Activated T-cell treated with anti-CD3 and anti-CD28 coated beads for 48 hours (primary cell): ENCODE measurements at places on chromosomes 16 and 17.

- no peak for DNase-seq
Observed at GRCh38 chr16:75105306-75106061, 11.1 kb downstream of the LDHD start.

DNA sequence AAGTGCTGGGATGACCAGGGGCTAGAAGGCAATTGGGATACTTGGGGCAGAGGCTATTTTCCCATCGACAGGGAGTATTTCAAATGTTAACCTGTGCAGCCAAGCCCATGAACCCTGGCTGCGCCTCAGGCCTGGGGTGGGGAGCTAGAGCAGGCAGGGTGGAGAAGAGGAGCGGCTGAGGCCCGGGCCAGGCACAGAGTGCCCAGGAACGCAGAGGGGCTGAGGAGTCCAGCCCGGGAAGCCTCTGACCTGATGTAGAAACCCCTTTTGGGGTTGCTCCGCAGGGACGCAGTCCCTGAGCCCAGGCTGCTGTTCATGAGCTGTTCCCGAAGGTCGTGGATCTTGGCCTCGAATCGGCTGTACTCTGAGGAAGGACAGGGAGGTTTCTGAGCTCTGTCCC lies 16.8 kb upstream of the ASGR1 start:
- DNase-seq: no peak

- no peak for DNase-seq
Observed at GRCh38 chr17:48228720-48229119, 121.2 kb downstream of the SNX11 start.

GRCh38 chr16:10876799-10877341 lies at the start of gene CIITA:
Gene CIITA (plus strand): TSS chr16:10877202. CDS start chr16:10877331, 129 bp downstream.
- peak; percentile 48 for DNase-seq

DNA sequence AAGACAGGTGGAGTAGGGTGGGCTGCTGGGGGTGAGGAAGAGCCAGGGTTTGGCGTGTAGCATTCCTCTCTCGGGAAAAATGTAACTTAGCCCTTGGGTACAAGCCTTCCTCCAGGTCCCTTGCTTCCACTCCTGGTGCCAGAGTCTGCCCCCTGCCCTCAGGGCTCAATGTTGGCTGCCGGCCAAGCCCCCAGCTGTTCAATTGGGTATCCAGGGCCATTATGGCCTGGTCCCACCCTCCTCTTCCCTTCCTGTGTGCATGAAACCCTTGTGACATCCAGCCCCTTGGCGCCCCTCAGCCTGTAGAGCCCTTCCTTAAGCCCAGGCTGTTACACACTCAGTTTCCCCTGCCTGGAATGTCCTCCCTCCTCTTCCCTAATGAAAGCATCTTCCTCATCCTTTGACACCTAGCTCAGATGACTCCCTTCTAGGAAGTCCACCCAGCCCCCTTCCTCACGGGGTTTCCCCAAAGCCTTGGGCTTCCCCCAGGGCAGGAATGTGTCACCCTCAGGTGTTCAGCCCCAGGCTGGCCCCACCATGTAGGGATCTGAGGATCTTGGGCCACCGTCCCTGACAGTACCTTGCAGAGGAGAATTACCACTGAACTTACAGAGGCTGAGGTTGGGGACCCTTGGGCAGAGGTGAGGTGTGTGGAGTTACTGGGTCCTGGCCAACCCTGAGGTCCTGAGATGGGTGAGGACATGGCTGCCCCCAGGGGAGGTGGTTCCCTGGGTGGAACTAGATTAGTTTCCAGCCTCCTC lies 30.0 kb downstream of the B9D1 start:
- DNase-seq: no peak

- DNase-seq: no peak
Observed at GRCh38 chr16:26051063-26051462, 359.3 kb downstream of the HS3ST4 start.

DNA sequence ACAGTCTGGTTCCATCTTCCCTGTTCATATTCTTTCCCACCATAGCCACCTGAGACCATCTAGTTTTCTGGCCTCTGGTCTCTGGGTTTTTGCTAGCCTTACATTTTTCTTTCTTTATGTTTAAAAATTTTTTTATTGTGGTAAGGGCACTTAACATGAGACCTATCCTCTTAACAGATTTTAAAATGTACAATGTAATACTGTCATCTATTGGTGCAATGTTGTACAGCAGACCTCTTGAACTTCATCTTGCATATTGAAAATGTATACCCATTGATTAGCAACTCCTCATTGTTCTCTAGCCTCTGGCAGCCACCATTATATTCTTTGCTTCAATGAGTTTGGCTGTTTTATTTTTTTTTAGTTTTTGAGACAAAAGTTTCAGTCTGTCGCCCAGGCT lies 39.2 kb downstream of the ITGAM start:
- DNase-seq: no peak

GRCh38 chr16:58025351-58026138 lies at the start of gene MMP15:
Gene MMP15 (plus strand): TSS chr16:58025754. CDS start chr16:58026351, 597 bp downstream.
- peak; percentile 63 for DNase-seq

DNA sequence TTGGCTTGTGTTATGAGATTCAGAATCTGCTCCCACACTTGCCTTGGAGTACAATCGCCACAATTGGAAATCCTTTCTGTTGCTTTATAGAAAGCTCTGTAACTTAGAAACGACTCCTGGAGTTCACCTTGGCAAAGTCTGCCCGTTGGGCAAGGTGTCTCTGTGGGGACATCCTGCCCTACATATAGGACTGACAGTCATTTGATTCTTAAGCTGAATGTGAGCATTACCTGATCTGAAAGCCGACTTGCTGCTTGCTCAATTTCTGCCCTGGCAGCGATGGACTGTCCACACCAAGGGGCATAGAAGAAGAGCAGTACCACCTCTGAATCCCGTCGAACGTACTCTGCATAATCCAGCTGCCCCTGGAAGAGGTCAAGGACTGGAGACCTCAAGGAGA lies 6.9 kb downstream of the TXNDC11 start:
- no peak for DNase-seq

DNA sequence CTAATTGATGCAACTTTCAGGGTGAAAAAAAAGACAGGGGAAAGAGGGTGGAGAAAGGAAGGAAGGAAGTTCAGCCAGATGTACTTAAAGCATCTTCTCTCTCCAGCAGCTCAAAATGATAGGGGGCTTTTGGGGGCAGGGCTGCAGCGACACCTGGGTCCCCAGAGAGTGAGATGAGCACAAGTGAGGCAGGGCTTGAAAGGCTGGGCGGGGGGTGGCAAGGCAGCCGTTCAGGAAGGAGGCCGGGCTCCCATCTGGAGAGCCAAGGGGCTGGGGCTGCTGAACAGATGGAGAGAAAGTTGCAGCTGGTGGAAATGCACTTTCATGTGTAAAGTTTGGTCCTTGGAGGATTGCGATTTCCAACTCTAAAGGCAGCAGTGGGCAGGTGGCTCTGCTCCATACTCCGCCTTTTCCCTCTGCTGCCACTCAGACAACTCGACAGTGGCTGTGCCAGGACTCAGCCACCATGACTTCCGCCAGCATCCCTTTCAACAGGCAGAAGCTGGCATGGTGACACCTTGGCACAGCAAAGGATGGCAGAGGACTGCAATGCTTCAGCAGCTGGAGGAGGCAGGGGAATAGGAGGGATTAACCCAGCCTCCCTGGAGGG lies 7.7 kb downstream of the SLC35B1 start:
- no peak for DNase-seq

DNA sequence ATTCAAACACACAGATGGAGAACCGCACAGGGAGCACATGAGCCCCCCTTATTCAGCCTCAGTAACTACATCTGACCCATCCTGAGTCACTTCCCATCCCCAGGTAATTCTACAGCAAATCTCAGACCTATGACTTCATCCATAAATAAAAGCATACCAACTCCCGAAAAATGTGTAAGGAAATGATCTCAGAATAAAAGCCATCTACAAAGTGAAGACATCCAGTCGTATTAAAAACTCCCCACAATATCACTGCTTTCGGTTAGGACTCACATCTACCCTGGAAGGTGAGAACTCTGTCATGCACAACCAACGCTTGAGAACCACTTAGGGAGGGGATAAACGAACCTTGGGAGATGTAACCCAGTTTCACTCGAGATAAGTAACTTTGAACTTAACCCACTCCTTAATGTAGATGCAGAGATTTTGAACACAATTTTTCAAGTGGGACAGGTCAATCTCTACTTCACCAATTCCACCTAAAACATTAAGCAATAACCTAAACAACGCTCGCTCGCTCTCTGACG lies 1.3 kb downstream of the USP36 start:
- no peak for DNase-seq

DNA sequence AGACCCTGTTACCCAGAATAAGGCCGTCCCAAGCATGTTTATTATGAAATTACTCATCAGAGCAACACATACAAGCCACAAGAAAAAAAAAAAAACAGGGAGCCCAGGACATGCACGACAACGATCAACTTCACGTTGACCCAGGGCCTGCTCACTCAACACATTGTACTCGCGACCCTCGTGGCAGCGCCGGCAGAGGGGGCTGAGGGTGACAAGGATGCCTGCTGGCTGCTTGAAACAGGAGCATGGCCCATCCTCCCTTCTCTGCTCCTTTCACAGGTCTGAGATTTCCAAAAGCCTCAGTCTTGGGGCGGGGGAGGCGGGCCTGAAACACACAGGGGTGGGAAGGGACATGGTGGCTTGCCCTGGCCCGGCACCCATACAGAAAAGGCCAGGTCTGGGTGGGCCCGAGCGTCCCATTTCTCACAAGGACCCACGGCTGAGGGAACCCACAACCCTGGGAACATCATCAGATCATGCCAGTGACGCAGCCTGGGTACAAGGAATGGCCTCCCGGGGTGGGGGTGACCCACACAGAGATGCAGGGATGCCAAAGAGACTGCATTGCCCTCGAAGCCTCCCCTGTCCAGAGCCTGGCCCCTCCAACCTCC lies 21.1 kb upstream of the C16orf95 start:
- DNase-seq: no peak

DNA sequence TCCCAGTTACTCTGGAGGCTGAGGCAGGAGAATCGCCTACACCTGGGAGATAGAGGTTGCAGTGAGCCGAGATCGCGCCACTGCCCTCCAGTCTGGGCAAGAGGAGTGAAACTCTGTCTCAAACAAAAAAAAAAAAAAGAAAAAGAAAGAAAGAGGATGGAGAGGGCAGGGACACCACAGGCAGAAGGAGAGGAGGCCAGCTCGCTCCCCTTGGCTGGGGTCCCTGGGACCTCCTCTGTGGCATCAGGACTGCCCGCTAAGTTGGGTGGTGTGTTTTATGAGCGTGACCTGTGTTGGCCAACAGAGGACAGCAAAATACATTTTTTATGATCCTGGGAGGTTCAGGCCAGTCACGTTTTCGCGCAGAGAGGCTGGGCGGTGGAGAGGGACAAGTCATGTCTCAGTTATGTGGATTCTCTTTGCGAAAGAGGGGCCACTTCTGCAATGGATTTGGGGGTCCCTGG lies 229.6 kb downstream of the MRTFB start:
- no peak for DNase-seq

DNA sequence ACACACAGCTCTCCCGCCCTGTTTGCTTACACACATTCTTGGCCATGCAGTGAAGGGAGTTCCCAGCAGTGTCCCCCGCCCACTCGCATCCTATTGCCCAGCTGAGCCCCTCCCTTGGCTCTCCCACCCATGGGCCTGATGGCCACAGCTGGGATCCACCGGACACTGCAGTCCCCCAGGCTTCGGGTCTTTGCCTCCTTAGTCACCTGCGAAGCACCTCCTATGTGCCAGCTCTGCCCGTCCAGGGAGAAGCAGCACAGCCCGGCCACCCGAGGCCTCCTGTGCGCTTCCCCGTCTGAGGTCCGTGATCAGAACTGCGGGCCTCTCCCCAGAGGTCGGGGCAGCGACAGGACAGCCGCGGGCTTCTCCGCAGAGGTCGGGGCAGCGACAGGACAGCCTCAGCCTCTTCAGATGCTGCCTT lies 136.9 kb downstream of the BANP start:
- DNase-seq: no peak

DNA sequence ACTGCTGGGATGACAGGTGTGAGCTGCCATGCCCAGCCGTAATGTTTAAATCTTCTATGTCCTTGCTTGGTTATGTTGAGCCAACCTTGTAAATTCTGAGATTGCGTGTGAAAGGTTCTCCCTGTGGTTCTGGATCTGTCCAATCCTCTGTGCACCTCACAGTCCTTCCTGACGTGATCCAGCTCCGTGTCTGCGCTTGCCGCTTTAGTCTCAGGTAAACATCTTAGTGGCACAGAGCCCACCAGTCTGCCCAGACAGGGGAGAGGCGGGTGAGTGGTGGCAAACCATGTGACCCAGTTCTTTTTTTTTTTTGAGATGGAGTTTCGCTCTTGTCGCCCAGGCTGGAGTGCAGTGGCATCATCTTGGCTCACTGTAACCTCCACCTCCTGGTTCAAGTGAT lies 13.9 kb downstream of the SLC25A10 start:
- no peak for DNase-seq

DNA sequence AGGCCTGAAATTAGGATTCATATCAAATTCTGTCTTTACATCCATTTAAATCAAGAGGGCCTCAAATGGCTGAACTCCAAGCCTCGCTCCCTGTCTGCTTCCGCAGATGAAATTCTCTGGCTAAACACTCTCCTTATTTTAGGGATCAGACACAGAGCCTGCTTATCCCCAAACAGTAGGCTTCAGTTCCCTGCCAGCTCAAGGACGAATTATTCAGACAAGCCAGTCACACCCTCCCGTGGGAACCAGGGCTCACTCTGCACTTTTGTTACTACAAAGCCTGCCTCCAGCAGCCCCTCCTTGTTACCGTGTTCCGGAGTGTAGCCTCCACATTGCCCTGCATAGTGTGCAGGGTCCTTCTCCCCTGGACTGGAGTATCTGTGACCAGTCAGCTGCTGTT lies 46.6 kb upstream of the LCMT1 start:
- DNase-seq: no peak

DNA sequence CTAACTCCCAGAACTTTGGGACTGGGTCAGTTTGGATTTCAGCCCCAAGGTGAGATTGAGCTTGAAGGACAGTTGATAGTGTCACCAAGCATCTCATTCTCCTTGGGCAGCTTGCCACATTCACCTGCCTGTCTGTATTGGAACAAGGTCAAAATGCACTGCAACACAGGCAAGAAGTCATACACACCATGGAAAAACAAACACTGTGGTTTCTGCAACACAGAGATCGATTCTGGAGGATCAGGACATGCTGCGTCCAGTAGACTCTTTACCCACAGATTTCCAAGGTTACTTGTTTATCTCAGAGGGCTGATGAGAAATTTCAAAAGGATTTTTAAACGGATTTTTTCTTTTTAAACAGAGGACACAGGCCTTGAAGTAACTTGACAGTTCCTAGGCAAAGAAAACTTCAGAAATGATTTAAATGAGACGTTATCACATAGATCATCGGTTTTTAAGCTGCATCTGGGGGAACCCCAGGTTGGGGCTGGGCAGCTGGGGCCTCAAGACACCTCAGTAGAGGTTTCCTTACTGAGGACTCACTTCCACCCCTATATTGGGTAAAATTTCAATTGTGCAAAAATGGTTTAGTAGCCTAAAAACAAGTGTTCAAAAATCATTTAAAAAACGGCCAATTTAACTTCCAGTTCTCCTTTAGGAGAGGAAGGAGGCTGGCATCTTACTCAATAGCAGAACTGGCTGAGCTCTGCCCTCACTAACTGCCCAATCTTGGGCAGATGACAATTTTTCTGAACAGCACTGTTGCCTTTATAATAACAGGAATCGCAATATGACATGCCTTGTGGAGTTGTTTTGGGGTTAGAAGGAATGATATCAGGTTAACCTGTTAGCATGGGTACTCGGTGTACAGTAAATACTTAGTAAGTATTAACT lies 299.3 kb downstream of the XYLT1 start:
- DNase-seq: no peak

GRCh38 chr17:3636908-3637373 lies 381 bp downstream of the CTNS start:
- no peak for DNase-seq

- DNase-seq: no peak
Observed at GRCh38 chr17:28811651-28812090, 30.9 kb downstream of the FAM222B start.
